ENCODE measurements at places on chromosomes 2 and 18.
A peak's percentile ranks its signal among the peaks of the same experiment; 100 is the strongest.

GRCh38 chr2:45836740-45837139 is 185.3 kb downstream of the PRKCE start:
- no peak for DNase-seq

DNA sequence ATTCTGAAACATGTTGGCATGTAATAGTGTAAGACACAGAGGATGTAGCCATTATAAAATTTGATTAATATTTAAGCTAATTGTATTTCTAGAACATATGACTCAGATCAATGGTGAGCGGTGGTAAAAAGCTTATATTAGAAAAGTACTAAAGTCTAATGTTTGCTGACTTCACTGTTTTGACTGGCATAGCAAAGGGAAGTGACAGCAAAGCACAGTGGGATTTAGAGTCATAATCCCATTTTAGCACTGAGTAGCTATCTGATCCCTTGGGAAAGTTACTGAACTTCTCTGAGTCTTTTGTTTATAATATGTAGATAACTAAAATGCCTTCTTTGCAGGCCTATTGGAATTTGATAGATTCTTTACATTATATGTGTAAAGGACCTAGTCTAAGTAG is 60.4 kb downstream of the KIAA1328 start:
- DNase-seq = no peak

DNA sequence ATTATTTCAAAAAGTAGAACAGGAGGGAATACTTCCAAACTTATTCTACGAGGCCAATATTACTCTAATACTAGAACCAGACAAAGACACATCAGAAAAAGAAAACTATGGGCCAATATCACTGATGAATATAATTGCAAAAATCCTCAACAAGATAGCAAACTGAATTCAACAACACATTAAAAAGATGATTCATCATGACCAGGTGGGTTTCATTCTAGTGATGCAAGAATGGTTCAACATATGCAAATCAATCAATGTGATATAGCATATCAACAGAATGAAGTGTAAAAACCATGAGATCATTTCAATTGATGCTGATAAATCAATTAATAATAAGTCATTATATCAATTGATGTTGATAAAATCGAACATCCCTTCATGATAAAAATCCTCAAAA is 22.4 kb upstream of the EML6 start:
- no peak for DNase-seq

DNA sequence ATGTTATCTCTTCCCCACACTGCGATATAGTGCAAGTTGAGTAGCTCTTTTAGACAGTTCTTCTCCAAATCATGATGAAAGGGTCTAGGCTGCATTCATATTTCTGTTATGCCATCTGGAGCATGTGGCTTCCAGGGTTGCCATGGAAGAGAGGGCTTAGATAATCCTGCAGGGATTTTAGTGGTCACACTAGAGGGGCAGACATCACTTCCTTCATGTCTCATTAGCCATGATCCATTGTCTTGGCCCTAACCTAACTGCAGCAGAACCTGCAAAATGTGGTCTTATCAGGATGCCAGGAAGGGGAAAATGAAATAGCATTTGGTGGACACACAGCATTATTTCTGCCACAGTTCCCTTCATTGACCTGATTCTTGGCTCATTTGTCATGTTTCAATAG is 83.1 kb downstream of the ADAM23 start:
- DNase-seq = no peak

DNA sequence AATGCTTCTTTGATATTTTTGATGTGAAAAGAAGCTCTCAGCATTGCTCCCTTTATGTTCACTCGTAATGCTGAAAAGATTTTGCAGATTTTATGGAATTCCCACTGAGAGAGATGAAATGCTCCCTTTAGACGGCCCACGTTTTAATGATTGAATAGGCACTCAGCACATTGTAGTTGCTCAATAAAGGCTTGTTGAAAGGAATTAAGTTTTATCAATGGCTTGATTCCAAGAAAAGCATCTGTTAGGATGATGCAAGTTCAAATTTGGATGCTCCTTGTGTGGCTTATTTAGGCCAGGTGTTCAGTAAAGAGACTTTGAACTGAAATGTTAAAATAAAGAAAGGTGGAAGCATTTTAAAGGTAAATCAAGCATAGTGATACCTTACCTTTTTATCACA is 725.1 kb downstream of the EPHA4 start:
- DNase-seq = peak; percentile 13

- no peak for DNase-seq
Observed at GRCh38 chr2:214377286-214377624, 33.6 kb upstream of the VWC2L start.

- peak; percentile 85 for DNase-seq
Observed at GRCh38 chr2:31401580-31401979, 13.0 kb downstream of the XDH start.

DNA sequence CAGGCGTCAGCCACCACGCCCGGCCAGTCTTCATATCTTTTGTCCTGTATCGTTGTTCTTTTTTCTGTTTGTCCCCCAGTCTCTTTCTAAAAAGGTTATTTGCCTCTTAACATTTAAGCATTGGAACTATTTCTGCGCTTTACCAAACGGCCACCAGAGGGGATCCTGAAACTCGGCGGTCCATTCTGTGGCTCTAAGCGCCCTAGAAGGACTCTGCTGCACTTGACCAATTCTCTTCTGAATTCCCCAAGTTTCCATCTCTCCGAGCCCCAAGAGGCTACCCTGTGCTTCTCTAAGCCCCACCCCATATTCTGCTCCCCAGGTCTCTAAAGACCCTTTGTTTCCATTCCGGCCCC is 33.1 kb upstream of the REG3G start:
- DNase-seq = peak; percentile 21

GRCh38 chr18:22043837-22044236 is 125.6 kb upstream of the GATA6 start:
- no peak for DNase-seq

- no peak for DNase-seq
Observed at GRCh38 chr2:140947236-140947635, 1183.6 kb downstream of the LRP1B start.
